Cardiac septum (tissue), 1 donor: ENCODE measurements at places on chromosomes 1 and 21. TPM values are rescaled to one million over a fixed set of nuclear protein-coding genes. Genes with fewer than 3 reads are reported as not detected.

DNA sequence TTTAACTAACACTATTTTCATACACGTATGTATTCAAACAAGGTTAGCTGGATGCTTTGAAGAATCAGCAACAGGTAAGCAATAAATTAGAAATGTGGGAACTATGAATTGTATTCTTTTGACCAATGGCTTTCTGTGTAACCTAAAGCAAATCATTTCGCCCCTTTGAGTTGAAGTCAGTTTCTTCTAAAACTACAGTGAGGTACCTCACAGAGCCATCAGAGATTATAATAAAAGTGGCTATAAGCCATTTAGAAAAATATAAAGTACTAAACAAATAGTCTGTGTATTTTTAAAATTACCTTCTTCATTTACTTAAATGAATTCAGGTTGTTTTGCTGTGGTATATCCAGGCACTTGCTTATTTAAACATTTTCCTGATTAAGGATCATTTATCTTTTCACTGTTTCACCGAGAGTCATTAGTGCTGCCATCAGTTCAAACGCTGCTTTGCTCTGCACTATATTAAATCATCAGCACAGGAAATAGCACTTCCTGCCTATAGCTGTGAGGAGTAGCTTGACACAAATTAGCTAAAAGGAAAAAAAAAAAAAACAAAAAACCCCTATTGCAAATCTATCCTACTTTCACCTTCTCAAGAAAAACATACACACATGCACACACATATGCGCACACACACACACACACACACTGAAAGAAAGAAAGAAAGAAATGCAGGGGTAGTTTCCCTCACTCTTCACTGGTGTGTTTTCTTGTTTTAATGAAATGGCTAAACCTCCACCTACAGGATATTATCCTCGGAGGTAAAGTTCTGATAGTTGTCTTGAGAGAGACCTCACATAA is 39.8 kb upstream of the C1orf105 start:
- no peak for DNase-seq

GRCh38 chr1:185050823-185051451 is 5.6 kb downstream of the RNF2 start:
- no peak for DNase-seq

DNA sequence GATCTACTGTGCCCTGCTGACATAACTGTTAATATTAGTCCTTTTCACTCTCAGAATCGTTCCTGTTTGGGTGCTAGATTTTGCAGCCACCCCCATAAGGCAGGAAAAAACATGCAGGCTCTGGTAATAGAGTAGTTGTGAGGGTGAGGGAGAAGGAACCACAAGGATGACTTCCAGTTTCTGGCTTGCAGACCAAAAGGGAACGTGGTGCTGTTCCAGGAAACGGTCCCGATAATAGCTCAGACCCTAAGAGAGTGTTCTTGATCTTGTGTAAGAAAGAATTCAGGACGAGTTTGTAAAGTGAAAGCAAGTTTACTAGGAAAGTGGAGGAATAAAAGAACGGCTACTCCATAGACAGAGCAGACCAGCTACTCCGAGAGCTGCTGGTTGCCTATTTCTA is 50.7 kb upstream of the RHOU start:
- DNase-seq: no peak

DNA sequence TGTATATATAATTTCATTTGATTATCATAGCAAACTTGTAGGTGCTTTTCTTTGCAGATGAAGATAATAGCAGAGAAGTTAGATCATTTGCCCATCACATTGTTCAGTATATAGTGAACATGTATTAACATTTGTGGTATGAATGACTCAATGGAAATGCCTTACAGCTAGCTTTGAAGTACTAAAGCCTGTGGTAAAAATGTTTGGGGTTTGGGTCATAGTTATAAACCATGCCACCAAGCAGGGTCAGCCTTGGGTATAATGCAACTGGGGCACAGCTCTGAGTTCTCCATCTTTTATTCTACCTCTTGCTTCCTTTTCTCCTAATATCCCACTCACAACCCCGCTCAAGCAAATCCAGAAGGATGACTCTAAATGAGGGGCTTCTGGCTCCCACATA is 141.6 kb downstream of the KCNT2 start:
- no peak for DNase-seq

DNA sequence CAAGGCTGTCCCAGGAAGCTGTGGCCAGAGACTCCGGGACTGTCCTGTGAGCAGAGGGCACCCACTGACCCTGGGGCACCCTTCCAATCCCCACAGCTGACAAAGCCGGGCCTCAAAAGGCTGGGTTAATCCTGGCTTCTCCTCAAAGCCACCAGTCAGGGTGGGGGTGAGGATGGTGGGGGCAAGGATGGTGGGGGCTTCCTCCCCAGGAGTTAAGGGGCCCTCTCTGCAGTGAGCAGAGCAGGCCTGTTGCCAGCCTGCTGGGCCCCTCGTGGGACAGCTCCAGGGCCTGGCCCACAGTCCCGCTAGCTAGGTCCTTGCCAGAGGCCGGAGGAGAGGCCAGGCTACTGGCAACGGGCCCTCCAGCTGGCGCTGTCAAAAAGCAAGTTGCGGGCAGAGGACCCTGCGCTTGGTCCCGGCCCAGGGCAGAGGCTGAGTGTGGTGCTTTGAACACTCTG is 37.9 kb upstream of the CCDC27 start:
- DNase-seq: no peak

- no peak for DNase-seq
Measured at GRCh38 chr1:115809076-115809475, 31.9 kb downstream of the NHLH2 start.

The GPR37L1 gene
- not detected for total RNA-seq

DNA sequence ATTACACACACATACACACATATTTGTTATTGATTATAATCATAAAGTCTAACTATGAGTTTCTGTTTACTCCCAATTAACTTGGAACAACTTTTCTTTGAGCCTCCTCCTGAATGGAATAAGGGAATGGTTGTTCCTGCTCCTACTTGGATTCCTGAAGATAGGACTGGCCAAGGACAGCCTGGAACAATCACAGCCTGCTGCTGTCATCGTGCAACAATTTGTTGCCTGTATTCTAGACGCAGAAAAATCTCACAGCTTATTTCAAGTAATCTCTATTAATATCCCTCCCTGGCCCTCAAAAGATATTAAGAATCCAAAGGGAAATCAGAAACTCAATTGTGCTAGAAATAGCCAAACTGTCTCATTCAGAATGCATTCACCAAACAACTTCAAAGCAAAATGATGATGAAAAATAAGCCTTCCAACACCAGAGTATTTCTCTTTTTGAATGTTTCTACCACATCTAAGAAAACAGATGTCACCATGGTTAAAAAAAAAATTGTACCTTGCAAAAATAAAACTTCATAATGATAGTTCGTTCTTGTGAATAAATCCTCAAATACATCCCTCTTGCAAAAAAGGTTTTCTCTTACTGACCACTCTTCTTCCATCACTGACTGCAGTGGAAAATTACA is 30.9 kb downstream of the RCAN1 start:
- no peak for DNase-seq

DNA sequence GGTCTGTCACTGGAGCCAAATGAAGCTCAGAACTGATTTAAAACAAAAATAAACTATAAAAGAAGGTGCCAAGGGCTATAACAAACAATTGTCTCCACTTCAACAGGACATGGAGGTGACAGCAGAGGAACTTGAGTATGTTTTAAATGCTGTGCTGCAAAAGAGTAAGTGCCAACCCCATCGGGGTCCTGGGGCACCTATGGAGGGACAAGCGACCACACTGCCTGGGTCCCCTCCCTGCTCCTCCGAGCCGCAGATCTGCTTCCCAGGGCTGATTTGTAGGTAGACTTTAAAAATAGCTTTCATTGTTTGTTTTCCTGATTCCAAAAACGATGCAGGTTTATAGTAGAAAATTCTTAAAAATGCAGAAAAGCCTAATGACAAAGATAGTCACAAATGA is 42.8 kb downstream of the CAPN9 start:
- no peak for DNase-seq

DNA sequence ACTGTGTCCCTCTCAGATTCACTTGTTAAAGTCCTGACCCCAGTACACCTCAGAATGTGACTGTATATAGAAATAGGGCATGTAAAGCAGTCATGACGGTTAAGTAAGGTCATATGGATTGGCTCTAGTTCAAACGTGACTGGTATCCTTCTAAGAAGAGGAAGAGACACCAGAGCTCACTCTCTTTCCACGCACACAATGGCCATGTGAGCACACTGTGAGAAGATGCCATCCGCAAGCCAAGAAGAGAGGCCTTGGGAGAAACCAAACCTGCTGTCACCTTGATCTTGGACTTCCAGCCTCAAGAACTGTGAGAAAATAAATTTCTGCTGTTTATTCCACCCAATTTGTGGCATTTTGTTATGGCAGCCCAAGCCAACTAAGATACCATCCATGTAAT is 56.8 kb upstream of the IRF2BP2 start:
- DNase-seq: no peak

GRCh38 chr1:8680664-8681650 is 136.5 kb downstream of the RERE start:
- DNase-seq: no peak

GRCh38 chr1:89810880-89811279 is 10.0 kb upstream of the LRRC8D start:
- no peak for DNase-seq

DNA sequence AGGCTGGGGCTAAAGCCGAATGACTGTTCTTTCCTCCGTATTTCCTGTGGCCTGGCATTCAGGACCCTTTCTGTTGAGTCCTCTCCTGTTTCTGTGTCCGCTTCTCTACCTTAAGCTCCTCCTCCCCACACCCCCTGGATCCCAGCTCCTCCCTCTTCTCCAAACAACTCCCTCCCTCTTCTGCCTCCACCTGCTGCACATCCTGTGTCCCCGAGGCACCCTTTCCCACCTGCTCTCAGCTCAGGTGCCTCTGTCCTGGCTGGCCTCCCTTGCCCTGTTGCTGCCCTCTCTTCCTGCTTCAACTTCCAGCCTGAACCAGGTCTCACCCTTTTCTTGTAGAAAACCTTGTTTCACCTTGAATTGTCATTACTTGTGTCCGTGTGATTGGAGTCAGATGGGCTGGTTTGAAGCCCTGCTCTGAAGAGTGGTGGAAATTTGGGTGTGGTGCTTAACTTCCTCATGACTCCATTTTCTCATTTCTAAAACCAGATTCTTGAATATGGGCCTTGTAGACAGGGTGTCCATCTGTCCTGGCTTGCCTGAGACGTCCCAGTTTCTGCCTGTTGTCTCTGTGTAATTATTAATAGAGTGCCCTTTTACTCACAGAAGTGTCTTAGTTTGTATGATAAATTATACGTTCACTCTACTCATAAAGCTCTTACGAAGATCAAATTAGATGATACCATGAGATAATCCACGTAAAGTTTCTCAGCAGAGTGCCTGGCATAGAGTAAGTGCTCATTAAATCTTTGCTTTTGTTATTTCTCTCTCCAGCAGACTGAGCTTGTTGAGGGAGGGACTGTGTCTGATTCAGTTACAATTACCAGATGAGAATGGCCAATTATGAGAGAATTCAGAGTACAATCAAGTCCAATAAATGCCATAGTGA is 58.9 kb upstream of the TRABD2B start:
- no peak for DNase-seq

DNA sequence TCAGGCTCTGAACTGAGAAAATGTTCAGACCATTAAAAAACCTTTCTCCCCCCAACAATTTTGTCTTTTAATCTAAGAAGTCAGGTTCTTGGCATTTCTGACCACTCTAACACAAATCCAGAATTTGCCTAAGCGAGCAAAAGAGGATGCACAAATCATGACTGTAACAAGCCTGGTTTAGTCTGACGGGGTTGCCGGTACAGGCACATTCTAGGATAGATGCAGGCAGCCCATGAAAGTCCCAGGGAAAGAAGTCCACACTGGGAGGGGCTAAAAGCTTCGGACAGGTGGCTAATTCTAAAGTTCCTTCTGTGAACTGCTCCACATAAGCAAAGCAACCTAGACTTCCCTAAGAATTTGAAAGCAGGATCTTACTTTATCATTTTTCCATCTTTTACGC is 48.0 kb upstream of the KCNE1 start:
- DNase-seq: no peak

The DNMT3L gene
- not detected for total RNA-seq

GRCh38 chr1:189821833-189822232 is 655.8 kb downstream of the BRINP3 start:
- no peak for DNase-seq
